ENCODE measurements at places on chromosomes 1 and 21. TPM values are rescaled to one million over a fixed set of nuclear protein-coding genes. Genes with fewer than 3 reads are reported as not detected.

The FOXD2 gene
- total RNA-seq, result 0.07 TPM

- DNase-seq, result no peak
Observed at GRCh38 chr1:76473591-76473990, 393.7 kb upstream of the ST6GALNAC5 start.

DNA sequence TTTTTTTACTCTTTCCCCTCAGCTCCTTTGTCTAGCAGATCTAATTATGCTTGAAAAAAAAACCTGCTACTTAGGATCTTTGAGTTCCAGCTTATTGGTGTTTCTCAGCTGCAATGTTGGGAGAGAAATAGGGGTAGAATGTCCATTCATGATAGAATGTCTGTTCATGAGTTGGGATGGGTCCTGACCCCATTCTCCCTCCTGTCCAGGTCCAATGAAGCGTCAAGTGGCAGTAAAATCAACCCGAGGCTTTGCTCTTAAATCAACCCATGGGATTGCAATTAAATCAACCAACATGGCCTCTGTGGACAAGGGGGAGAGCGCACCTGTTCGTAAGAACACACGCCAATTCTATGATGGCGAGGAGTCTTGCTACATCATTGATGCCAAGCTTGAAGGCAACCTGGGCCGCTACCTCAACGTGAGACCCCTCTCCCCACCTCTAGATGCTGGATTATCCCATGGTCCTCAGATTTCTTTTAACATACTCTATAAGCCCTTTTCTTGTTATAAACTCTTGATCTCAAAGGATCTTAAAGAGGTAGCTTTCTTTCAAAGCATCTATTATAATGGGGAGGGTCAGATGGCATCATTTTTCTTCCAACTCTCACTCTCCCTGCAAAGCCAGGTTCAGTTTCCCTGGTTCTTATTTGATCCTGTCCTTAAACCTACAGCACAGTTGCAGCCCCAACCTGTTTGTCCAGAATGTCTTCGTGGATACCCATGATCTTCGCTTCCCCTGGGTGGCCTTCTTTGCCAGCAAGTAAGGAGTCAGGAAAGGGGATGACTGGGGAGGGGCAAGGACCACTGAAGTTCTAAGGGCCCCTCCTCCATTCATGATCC, 11.1 kb downstream of the CERS2 start:
- no peak for DNase-seq

The NME7 gene
- total RNA-seq, result 83.7 TPM

The LAX1 gene
- not detected for total RNA-seq

The CNR2 gene
- not detected for total RNA-seq

The SLC9C2 gene
- not detected for total RNA-seq

- DNase-seq, result no peak
Observed at GRCh38 chr1:183568176-183569021, 21.9 kb downstream of the NCF2 start.

DNA sequence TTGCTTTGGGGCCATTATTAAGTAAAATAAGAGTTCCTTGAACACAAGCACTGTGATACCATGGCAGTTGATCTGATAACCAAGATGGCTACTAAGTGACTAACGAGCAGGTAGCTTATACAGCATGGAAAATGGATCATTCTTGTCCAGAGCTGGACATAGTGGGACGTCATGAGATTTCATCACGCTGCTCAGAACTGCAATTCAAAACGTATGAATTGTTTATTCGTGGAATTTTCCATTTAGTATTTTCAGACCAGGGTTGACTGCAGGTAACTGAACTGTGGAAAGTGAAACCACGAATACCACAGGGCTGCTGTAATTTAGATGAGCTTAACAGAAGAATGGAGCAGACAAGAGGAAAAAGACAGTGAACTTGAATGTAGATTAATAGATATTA, 38.9 kb downstream of the CCDC18 start:
- no peak for DNase-seq

GRCh38 chr1:21914450-21914849, 22.7 kb downstream of the HSPG2 start:
- no peak for DNase-seq

The CHI3L1 gene
- 0.24 TPM for total RNA-seq

DNA sequence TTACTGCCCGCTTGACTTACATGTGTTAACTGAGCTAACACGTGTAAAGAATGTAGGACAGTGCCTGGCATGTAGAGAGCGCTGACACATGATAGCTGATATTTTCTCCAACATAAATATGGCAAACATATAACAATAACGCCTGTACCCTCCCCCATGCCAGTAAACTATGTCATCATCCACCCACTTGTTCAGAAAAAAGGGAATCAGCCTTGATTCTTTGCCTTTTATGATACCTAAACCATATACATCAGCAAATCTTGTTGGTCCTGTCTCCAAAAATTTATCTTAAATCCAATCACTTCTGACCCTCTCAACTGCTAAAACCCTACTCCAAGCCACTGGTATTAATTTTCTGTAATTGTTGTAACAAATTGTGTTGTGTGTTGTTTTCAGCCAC, 1.1 kb upstream of the ZNF692 start:
- DNase-seq, result no peak

DNA sequence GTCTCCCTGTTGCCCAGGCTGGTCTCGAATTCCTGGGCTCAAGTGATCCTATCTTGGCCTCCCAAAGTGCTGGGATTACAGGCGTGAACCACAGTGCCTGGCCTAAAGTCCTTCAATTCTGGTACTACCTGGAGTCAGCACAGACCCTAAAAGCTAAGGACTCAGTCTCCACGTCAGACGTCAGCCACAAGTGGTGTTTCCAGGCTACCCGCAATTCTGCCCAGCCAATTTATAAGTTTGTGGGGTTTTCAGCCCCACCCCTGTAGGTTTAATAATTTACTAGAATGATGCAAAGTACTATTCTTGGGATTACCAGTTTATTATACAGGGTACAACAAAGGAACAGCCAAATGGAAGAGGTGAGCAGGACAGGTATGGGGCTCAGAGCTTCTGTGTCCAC, 10.6 kb upstream of the DIP2A start:
- DNase-seq, result no peak

The ATP6V1G3 gene
- 12.7 TPM for total RNA-seq

DNA sequence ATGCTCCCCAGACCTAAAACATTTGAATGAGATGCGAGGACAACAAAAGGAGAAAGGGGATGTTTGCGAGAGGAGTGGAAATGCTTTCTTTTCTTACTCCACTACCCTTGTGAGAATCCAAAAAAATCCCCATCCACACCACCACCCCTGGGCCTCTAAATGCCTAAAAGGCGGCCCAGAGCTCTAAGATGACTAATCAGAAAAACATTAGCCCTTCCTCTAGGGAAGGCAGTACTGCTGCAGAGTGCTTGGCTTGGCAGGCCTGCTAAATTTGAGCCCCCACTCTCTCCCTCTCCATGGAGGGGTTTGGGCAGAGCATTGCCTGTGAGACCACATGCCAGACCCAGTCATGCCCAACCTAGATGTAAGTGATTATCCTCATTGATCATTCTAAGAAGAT, 347.9 kb downstream of the USH2A start:
- peak; percentile 54 for DNase-seq

The LCA5L gene
- 2.7 TPM for total RNA-seq

The LCE1E gene
- not detected for total RNA-seq

DNA sequence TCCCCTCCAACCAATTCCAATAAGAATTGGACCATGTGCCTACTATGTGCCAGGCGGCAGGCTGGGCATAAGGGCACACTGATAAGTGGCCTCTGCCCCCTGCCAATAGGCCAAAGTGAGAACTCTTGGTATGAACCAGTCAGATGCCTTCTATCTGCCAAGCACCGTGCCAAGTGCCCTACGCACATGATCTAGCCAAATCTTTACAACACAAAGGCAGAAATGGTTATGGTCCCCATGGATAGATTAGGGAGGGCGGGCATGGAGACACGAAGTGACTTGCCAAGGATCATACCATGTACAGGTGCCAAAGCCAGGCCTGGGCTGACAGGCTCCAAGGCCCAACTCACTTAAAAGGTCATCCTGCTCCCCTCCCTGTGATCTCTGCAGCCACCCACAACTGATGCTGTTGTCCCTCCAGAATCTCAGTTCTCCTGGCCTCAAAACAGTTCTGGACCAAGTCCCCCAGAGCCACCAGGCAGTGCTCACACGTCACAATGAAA, 32.1 kb downstream of the CASZ1 start:
- DNase-seq, result no peak

GRCh38 chr1:112533029-112533428, 24.3 kb downstream of the WNT2B start:
- no peak for DNase-seq

- DNase-seq, result peak; percentile 22
Observed at GRCh38 chr1:55305735-55306134, 90.6 kb upstream of the USP24 start.

Data from A172 (cell line).